ENCODE measurements at places on chromosomes 2 and 18.

- peak; percentile 47 for DNase-seq
Observed at GRCh38 chr2:96801786-96802595, 14.1 kb upstream of the CNNM3 start.

DNA sequence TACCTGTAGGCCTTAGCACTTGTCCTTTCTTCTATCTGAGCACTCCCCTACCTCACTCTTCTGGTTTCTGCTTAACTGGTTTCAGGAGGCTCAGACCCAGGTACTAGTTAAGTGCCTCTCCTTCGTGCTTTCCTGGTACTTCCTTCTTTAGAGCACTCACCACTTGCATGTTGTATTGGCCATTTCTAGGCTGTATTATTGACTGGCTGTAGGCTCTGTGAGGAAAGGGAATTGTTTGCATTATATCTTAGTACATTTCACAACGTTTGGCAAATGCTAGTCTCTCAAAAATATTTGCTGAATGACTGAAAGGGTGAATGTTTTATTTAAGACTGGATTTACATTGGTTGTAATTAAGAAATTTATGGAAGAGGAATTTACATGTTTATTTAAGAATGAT lies 36.0 kb upstream of the SCN1A start:
- DNase-seq: no peak

DNA sequence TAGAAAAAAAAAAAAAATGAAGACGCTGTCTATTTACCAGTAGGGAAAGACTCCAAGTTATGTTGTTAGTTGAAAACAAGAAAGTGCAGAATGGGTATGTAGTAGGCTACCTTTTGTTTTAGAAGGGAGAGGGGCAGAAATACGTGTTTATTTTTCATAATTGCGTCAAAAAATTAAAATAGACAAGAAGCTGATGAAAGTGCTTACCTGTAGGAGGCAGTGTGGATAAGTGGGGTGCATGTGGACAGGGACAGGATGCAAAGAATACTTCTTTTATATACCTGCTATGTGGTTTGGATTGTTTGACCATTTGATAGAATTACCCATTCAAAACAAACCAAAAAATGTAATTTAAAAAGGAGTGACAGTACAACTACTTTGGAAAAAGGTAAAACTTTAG lies 3.0 kb upstream of the GCG start:
- no peak for DNase-seq

GRCh38 chr18:60147323-60147722 lies 225.3 kb downstream of the MC4R start:
- DNase-seq: no peak
